ENCODE measurements at places on chromosomes 16 and 17. TPM values are rescaled to one million over a fixed set of nuclear protein-coding genes. Genes with fewer than 3 reads are reported as not detected.

- DNase-seq = peak; percentile 88
These were observed 4.0 kb downstream of the HIC1 start for GRCh38 chr17:2058586-2059546.

DNA sequence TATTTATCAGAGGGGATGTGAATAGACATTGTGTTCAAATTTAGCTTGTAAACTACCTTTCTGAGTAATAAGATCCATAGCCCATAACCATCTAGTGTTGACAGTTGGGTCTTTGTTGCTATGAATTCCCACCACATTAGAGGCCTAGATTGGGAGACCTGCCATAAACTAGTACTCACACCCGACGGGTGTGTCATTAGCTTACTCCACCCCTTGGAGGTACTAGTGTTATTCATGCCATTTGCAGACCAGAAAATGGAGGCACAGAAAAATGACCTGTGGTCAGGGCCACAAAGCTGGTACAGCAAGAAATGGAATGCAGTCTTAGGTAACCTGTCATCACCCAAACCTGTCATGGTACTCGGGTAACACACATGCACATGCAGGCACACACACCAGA lies 41.3 kb upstream of the BCAR1 start:
- no peak for DNase-seq

DNA sequence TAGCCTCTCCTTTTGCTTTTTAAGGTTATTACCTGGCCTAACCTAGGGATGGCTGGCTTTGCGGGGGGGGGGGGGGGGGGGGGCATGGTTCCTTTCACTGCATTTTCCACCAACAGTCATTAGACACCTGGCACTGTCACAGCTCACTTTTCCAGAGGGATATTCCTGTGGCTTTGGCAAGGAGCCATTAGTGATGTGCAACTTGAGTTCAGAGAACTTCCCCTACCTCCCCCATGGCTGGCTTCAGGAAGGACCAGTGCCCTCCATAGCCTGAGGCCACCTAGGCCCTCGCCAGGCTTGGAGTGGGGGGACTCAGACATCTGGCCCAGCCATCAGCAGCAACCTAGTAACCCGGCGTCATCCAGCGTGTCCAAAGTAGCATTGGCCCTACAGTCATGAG lies 234.6 kb downstream of the CPPED1 start:
- no peak for DNase-seq

The HBQ1 gene
- total RNA-seq = not detected

GRCh38 chr16:88642881-88643643 lies 4.7 kb downstream of the IL17C start:
- DNase-seq = no peak

- DNase-seq = no peak
These were observed 767 bp downstream of the RPS6KB1 start for GRCh38 chr17:59893676-59894100.

- DNase-seq = no peak
These were observed 12.9 kb downstream of the TRIM37 start for GRCh38 chr17:59093702-59094231.

- DNase-seq = no peak
These were observed 59.9 kb downstream of the BEAN1 start for GRCh38 chr16:66486773-66487579.

DNA sequence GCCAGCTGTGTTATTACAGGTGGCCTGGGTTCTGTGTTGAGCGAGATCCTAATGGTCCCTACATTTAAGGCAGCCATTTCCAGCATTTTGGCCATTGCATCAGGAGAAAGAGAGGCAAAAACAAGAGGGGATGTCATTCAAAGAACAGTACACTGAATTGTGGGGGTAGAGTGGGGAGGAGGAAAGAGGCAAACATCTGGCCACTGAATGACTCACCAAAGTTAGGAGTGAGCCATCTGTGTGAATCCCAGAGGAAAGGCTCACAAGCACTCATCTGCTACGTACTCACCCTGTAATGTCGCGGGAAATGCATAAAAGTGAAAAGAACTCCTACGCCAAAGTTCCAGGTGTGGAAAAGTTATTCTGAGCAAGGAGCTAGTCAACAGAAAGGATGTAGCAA lies 16.7 kb downstream of the KRABD2 start:
- no peak for DNase-seq

GRCh38 chr16:28167730-28168129 lies 44.0 kb downstream of the XPO6 start:
- no peak for DNase-seq

The ULK2 gene
- 8.8 TPM for total RNA-seq

The C16orf86 gene
- total RNA-seq = 5.6 TPM

DNA sequence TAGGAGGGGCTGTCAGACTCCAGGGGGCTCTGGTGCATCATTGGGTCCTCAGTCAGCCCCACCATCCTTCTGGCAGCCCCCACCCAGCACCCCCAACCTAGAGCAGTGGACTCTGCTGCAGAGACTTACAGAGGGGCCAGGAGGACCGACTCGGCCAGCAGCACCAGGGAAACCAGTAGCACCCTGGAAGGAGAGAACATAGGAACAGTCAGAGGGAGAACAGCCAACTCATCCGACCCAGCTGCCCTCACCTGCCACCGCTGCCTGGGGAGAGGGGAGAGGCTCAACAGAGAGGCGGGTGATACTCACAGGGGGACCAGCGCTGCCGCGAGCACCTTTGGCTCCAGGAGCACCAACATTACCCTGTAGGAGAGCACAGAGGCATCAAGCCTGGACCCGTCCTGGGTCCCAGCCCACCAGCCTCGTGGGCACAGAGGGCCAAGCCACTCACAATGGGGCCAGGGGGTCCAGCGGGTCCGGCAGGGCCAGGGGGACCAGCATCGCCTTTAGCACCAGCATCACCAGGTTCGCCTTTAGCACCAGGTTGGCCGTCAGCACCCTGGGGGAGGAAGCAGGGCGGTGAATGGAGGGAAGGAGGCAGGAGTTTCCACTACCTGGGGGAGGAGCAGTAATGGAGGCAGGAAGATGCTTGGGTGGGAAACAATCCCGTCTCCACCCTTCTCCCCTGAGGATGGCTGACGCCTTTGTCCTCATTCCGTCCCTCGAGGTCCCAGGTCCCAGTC lies 11.7 kb downstream of the COL1A1 start:
- no peak for DNase-seq

The KRT40 gene
- not detected for total RNA-seq

- DNase-seq = no peak
These were observed 4.0 kb downstream of the NATD1 start for GRCh38 chr17:21249086-21249795.

The CRYBA1 gene
- not detected for total RNA-seq

- no peak for DNase-seq
These were observed 204.5 kb downstream of the RBFOX3 start for GRCh38 chr17:79406316-79406715.

DNA sequence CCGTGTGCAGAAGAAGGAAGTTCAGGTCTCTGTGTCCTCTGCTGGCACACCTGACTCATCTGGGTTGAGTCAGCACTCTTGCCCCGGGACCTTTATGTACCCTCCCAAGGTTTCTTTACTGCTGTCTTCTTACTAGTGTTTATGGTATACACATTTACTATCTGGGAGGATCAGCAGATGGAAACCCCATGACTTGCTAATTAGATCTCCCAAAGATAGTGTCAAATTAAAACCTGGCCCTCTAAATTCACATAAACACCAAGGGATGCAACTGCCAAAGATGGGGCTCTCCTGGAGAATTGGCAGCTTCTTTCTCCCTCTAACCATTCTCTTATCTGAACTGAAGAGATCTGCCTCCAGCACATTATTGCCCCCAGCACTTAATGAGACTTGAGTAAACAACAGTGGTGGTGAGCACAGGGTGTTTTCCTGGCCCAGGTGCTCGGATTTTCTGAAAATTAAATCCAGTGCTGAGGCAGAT lies 718.1 kb upstream of the SOX9 start:
- no peak for DNase-seq

DNA sequence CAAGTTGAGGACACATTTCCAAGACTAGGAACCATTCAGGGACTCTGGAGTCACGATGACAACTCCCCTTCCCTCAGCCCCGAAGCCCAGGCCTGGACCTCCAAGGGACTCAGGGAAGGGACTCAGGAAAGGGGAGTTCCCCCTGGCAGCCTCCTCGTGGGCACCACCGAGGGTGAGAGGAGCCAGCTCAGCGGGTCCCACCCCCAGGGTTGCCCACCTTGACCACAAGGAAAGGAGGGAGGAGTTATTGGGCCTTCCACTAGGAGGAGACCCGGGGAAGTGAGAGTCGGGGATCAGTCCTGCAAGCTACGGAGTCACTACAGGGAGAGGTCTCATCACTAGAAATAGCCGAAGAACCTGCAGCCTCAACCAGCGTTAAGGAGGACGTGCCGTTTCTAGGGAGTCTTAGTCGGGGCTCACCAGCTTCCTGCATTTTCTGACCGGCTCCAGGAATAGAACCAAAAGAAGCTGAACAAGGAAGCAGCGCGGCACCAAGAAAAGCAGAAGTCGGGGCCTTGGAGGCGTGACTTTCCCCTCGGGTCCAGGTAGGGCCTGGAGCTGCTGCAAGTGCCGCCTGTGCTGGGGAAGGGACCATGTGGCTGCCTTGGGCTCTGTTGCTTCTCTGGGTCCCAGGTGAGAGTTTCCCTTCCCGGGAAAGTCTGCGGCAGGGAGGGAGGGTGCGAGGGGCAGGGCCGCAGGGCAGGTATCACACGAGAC lies at the start of gene CD300A:
Gene CD300A (plus strand): TSS at position 524 of the 717 bp plus-strand sequence. CDS start 70 bp downstream, at position 594.
- DNase-seq = no peak
